ENCODE measurements at places on chromosomes 7 and 10.

DNA sequence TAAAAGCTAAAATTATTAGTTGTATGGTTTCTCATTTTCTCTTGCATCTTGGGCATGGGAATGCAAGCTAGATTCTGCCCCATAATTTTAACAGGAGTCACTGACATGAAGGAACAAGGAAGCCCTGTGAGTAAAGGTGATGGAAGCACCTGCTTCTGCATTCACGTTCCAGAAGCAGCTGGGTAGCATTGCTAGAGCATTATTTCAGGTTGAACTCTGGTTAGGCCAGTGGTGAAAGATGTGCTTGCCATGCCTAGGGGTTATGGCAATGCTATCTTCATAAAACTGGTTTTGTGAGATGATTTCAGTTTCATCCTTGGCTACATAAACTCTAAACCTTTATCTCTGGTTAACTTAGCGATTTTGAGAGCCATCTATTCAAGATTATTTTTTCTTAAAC, 151.4 kb downstream of the TFEC start:
- DNase-seq = no peak

DNA sequence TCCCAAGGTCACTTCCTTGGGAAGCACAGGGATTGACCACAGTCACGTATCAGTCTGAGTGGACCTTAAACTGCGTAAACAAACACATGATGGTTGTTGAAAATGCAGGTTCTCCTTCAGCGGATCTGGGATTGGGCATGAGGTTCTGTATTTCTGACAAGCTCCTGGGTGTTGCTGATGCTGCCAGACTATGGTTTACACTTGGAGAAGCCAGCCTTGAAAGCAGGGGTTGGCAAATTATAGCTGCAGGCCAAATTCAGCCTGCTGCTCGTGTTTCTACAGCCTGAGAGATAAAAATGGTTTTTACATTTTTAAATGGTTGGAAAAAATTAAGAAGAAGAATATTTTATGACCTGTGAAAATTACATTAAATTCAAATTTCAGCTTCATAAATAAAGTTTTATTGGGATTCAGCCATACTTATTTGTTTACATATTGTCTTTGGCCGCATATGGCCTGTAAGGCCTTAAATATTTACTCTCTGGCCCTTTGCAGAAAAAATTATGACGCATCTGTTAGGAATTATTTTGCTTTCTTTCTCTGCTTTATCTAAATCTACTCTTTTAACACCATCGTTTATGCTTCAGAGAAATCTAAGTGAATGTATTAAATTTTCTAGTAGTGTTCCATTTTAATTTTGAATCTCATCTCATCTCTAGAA, 109.6 kb downstream of the SH2D4B start:
- no peak for DNase-seq

GRCh38 chr7:22639396-22639795, 87.6 kb upstream of the IL6 start:
- DNase-seq = no peak

GRCh38 chr7:139451638-139452037, 31.8 kb downstream of the KLRG2 start:
- peak; percentile 58 for DNase-seq

DNA sequence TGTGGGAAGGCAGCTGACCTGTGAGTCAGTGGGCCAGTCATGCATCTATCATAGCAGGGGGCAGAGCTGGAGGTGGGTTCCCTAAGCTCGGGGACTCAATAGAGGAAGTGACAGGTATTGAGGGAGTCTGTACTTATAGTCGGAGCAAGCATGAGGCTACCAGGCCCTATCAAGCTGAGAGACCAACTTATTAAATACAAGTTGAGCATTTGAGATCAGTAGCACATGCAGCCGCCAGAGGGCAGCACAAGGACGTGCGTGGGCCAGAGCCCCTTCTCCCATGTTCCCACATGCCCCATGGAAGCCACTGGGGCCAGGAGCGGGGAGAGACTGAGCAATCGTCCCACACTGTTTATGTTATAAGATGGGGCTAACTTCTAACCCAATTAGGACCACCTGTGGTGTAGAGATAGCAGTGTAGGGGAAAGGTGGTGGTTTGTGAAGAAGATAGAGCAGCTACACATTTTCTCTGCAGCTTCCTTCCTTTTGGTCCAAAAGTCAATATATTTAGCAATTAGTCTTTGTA, 13.0 kb upstream of the STK31 start:
- peak; percentile 70 for DNase-seq

DNA sequence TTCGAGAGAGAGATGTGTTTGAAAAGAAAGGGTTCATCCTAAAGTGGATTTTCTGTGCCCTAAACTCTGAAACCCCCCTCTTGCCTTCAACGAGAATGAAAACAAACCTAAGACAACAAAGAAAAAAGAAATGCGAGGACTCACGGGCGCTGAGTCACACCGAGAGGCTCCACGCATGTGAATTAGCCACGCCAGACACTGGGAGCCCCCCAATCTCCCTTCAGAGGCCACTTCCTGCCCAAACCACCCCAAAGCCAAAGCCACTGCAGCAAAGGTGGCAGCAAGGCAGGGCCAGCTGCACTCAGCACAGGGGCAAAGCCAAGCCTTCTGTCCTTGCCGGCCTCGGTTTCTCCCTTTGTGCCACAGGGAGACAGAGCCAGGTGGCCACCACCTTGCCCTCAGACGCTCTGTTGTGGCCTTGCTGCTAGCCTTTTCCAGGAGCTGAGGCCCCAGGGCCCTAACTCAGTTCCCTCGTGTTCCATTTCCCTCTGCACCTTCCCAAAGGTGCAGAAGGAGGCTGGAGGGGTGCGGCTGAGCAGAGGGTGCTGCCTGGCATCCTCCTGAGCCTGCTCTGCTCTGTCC, 93.3 kb downstream of the FAM53B start:
- no peak for DNase-seq

- DNase-seq = no peak
Observed at GRCh38 chr7:24284699-24285506, 913 bp downstream of the NPY start.

GRCh38 chr7:103794424-103794823, 195.0 kb downstream of the RELN start:
- DNase-seq = no peak

DNA sequence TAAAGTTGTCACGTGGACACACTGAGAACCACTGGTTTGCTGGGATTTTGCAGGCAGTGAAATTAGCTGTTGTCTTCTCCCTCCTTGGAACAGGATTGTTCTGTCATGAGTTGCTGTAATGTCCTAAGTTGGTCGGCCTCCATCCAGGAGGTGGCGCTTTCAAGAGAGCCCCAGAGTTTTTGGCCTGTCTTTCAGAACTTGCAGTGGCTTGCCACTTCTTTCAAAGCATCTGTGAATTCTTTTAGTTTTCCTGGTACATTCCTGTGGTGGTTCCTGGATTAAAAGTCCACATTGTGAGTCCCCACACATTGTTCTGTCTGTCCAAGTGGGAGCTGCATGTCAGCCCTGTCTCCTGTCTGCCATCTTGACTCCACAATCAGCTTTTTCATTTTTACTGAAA, 133.8 kb downstream of the PON1 start:
- DNase-seq = peak; percentile 4

DNA sequence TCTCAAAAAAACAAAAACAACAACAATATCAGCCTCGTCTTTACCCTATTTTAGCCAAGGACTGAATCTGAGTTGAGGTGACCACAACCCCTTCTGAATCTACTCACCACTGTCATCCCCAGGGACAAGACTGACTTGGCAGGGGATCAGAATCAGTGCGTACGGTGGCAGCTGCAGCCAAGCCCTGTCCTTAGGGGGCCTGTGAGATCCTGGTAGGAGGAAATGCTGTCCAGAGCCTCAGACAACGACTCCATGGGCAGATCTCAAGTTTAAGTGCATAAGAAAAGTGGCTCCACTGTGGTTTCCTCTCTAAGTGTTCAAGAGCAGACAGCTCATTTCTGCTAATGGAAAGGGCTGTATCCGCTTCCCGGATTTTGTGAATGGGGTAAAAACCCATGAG, 22.4 kb upstream of the CYTH3 start:
- no peak for DNase-seq

DNA sequence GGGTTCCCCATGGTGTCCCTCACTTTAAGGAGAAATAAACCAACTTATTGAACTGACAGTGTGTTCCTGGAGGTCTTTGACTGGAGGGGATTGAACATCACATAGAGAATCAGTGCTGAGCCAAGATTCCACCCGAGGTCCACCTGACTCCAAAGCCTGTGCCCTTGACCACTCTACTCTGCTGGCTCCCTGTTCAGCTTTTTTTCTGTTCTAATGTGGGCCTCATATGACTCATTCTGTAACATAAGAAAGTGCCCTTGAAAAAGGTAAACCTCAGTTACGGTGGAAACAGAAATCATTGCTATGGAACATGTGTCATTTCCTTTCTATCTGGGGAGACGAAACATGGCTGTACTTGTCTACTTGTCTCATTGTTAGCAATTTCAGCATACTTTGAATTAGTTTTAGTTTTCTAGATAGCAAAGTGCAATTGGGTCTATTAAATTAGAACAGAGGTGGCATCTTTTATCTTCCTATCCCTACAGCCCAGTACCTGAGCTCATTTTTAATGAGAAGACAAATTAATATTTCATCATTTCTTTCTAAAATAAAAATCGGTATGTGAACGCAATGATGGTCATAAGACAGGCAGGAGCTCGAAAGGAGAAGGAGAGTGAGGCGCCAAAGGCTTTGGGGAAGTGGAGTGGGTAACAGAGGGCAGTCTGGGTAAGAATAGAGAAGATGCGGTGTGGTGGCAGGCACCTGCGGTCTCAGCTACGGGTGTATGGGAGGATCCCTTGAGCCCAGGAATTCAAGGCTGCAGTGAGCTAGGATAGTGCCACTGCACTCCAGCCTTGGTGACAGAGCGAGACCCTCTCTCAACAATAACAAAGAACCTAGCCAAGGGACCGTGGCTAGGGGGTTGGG, 1.5 kb downstream of the GSDME start:
- peak; percentile 60 for DNase-seq

DNA sequence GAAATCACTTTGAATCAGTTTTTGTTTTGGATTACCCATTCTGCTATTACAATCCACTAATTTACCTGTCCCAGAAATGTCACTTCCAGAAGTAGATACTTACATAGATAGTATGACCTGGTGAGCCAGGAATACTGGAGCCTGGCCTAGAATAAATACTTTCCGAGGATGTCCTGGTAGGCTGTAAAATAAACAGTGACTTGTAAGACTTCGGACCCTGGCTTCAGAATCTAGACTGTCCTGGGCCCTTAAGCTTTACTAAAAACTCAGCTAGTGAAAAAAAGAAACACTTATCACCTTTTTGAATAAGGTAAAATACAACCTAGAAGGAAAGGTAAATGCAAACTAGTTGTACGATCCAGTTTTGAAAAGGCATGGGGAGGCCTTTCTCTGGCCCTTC, 69.5 kb upstream of the AFAP1L2 start:
- no peak for DNase-seq

DNA sequence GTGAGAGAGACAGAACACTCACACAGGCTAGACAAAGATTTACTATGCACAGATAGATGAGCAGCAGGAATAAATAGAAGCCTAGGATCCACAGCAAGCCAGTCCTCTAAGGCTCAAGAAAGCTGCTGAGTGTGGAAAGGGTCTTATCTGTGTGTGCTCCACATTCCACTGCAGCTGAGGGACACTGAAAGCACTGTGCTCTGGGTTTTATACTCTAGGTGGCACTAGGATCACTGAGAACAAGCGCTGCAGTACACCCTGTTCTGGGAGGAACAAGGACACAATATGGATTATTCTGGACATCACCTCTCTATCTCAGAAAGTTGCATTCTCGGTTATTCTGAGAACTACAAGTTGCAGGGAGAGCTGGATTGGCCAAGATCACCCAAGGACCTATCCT, 4.9 kb upstream of the KLHL7 start:
- no peak for DNase-seq

GRCh38 chr7:138116141-138116540, 39.9 kb downstream of the AKR1D1 start:
- DNase-seq = peak; percentile 76

DNA sequence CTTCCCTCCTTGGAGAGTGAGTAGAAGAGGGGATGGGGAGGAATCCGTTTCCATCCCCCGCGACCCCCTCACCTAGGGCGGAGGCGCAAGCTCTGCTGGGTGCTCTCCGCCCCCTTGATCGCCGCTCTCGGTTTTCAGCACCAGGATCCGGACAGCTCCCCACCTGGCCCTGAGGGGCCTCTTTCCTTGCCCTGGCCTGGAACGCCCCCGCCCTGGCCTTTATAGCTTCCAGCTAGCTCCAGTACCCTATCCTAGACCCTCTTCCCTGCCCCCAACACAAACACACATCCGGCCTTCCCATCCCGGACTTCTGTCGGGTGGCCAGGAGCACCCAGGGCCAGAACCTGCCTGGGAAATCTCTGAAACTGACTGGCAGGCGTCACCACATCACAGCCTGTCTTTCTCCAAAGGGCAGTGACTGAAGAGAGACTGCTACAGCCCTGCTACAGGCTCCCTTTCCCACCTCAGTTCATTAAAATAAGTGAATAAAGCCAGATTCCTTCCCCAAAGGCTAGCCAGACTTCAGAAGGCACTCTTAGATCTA, 72.3 kb upstream of the LEP start:
- no peak for DNase-seq

DNA sequence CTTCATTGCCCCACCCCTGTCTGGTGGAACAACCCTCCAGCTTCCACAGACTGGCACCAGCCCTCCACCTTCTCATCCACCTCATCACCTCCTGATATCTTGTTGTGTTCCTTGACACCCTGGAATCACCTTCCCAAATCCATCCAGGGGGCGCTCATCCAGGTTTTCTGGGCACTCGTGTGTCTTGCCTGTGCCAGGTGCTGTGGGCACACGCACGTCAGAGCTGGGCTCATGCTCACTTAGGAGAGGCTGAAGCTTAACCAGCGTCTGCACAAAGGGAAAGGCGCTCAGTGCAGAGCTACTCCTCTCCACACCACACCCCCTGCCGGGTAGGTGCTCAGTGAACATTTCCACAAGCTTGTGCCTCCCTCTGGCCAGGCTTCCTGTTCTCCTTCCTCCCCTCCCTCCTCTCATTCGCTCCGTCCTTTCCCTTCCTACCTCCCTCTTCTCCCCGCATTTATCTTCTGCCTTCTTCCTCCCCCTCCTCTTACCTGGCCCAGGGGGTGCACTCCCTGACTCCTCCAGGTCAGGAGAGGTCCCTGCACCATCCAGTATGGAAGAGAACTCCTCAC, 4.8 kb downstream of the ADCYAP1R1 start:
- no peak for DNase-seq

DNA sequence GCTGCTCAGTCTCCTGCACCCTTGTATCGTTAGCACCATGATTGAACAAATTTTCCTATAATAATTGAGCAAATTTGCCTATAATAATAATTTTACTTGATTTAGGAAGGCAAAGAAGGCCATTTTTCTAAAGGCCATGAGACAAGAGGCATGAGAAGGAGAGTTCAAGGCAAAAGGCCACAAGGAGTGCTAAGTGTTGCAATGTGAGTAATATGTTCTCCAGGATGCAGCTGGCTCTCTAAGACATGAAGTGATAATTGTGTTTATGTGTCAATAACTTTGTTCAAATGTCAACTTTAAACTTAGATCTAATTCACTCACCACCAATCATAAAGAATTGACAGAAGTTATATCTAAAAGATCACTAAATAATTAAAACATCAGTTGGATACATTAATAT, 53.8 kb downstream of the SGCE start:
- DNase-seq = no peak

GRCh38 chr10:113180401-113181154, 230.5 kb downstream of the TCF7L2 start:
- no peak for DNase-seq
